ENCODE measurements at places on chromosomes 5 and 9.

GRCh38 chr9:129569502-129570449 lies 51.1 kb downstream of the C9orf50 start:
- no peak for DNase-seq

- no peak for DNase-seq
Measured at GRCh38 chr5:14185326-14186058, 42.4 kb downstream of the TRIO start.

GRCh38 chr9:84139296-84140070 lies 158.9 kb downstream of the RMI1 start:
- no peak for DNase-seq

GRCh38 chr5:35202319-35203111 lies 27.8 kb downstream of the PRLR start:
- peak; percentile 40 for DNase-seq

All from stimulated activated CD4-positive, alpha-beta T cell treated with anti-CD3 and anti-CD28 coated beads, Interleukin-4, amount 100 ng/mL, for 24 hours (primary cell).